Left renal pelvis (tissue), 4 donors: ENCODE measurements at places on chromosomes 4 and X. TPM values are rescaled to one million over a fixed set of nuclear protein-coding genes. Genes with fewer than 3 reads are reported as not detected.

Gene DGKK
- polyA plus RNA-seq, result 8.6 TPM

Gene OTUD6A
- 0.09 TPM for polyA plus RNA-seq

Gene NAA10
- 56.8 TPM for polyA plus RNA-seq

Gene G3BP2
- polyA plus RNA-seq, result 144 TPM

Gene ADGRG2
- polyA plus RNA-seq, result 30.4 TPM

Gene SHROOM4
- polyA plus RNA-seq, result 17.3 TPM

Gene COL4A5
- 140 TPM for polyA plus RNA-seq

Gene ARSD
- polyA plus RNA-seq, result 58.7 TPM

Gene XG
- polyA plus RNA-seq, result 0.25 TPM

Gene AMBN
- polyA plus RNA-seq, result 0.20 TPM

Gene SCML2
- polyA plus RNA-seq, result 13.3 TPM

Gene G6PD
- 47.5 TPM for polyA plus RNA-seq
